Uterine smooth muscle cell (primary cell): ENCODE measurements at places on chromosomes 2 and 18. TPM values are rescaled to one million over a fixed set of nuclear protein-coding genes. Genes with fewer than 3 reads are reported as not detected.

The AMER3 gene
- total RNA-seq = not detected in 2 replicates

The CD8B gene
- not detected in 2 replicates for total RNA-seq

The UBXN4 gene
- 83.4 and 95.3 TPM in 2 replicates for total RNA-seq

The DUSP19 gene
- 3.3 and 3.7 TPM in 2 replicates for total RNA-seq

The FSHR gene
- not detected in 2 replicates for total RNA-seq

The NAT8 gene
- not detected in 2 replicates for total RNA-seq

The FEV gene
- total RNA-seq = not detected in 2 replicates

The MATN3 gene
- 2.8 and 2.9 TPM in 2 replicates for total RNA-seq
